ENCODE measurements at places on chromosomes 4 and X.

GRCh38 chr4:152471251-152471792 is 64.6 kb downstream of the FBXW7 start:
- no peak for DNase-seq

GRCh38 chrX:16076834-16077233 is 46.5 kb upstream of the GRPR start:
- DNase-seq = no peak

DNA sequence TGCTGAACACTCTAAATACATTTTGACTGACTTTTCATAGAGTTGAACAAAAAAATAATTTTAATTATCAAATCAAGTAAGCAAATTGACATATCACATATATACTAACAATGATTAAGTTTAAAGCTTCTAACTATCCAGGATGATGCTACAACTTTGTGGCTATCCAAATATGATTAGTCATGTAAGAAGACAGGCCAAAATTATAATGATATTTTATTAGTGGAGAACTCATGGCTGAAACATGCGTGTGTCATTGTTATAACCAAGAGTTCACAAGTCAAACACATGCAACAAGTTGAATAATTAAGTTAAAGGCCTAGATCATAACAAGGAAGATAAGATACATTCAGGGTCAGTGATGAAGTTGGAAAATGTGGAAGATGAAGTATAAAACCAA is 346.8 kb downstream of the FSTL5 start:
- no peak for DNase-seq

DNA sequence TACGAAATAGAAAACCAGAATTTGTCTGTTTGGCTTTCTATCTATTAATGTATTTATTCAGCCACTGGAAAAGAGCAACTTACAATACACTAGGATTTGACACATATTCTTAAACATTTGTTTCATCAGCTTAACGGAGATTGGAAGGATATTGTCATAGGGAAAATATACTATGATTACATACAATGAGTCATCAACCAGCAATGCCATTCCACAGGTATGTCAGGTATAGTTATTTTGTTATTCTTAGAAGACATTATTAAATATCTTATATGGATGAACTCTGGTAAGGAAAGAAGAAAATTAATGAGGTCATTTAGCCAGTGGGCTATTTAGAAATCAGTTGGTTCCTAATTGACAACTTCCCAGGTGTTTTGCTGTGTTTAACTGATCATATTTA is 926.6 kb downstream of the STIM2 start:
- DNase-seq = no peak

GRCh38 chr4:77877167-77877566 is 14.5 kb downstream of the MRPL1 start:
- DNase-seq = no peak

DNA sequence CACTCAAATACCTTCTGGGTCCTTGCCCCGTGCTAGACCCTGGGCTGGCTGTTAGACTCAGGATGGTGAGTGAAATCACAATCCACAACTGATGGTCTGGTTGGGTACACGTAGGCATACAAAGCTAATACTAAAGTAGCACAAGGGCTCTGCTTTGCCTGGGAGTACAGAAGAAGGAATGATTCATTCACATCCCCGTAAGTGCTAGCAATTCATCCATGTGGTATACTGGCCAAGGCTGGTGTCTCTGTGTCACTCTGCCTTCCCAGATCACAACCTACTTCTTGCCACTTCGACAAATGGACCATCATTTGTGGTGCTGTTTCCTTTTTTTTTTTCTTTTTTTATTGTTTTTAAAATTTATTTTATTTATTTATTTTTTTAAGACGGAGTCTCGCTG is 19.7 kb upstream of the RBM47 start:
- no peak for DNase-seq
